ENCODE measurements at places on chromosomes 6 and 20. TPM values are rescaled to one million over a fixed set of nuclear protein-coding genes. Genes with fewer than 3 reads are reported as not detected.

The MYLK4 gene
- 0.47 TPM for total RNA-seq

The RPS18 gene
- 3,778 TPM for total RNA-seq

The GNAS-AS1 gene
- 0.94 TPM for total RNA-seq

The NFYA gene
- 40.4 TPM for total RNA-seq

The ZNF334 gene
- total RNA-seq = 13.6 TPM

The RPS10 gene
- total RNA-seq = 1,021 TPM

The LRRC73 gene
- 2.7 TPM for total RNA-seq

The DSP gene
- 7.6 TPM for total RNA-seq

The GNMT gene
- total RNA-seq = not detected

The AVP gene
- not detected for total RNA-seq

The RIPOR3 gene
- total RNA-seq = 1.7 TPM

The RIN2 gene
- total RNA-seq = 20.0 TPM

The SLC17A3 gene
- not detected for total RNA-seq

The PRRT1 gene
- total RNA-seq = 0.78 TPM

The TBXT gene
- total RNA-seq = not detected

The VGLL2 gene
- total RNA-seq = not detected

The HCRTR2 gene
- 14.3 TPM for total RNA-seq

The MAFB gene
- total RNA-seq = 11.1 TPM

The WFDC2 gene
- total RNA-seq = 3.4 TPM

The SLC24A3 gene
- 17.8 TPM for total RNA-seq

The DUSP15 gene
- total RNA-seq = 3.0 TPM

The SLC22A2 gene
- 1.1 TPM for total RNA-seq

The NR2E1 gene
- 9.8 TPM for total RNA-seq

The CGA gene
- not detected for total RNA-seq

The MARCKS gene
- 337 TPM for total RNA-seq

The RNF217 gene
- total RNA-seq = 17.8 TPM

The DLK2 gene
- total RNA-seq = 7.3 TPM

The HSPA12B gene
- 1.7 TPM for total RNA-seq

The BPIFB4 gene
- total RNA-seq = not detected

The MCUR1 gene
- 34.6 TPM for total RNA-seq

The CYB5R4 gene
- 13.7 TPM for total RNA-seq

The ANGPT4 gene
- not detected for total RNA-seq

The SLC35D3 gene
- not detected for total RNA-seq

The PRPH2 gene
- total RNA-seq = 5.0 TPM

The HLA-DOA gene
- total RNA-seq = 0.16 TPM

The WRNIP1 gene
- total RNA-seq = 48.7 TPM

The BPIFB3 gene
- total RNA-seq = not detected

The GJA10 gene
- not detected for total RNA-seq

The C6orf163 gene
- total RNA-seq = 8.3 TPM

The MCM3 gene
- 15.0 TPM for total RNA-seq

The PHACTR1 gene
- 40.7 TPM for total RNA-seq

Measured in occipital lobe (tissue), 3 donors.